ENCODE measurements at places on chromosomes 11 and 22.

GRCh38 chr11:116517584-116517983, 255.2 kb downstream of the BUD13 start:
- DNase-seq, result no peak

GRCh38 chr11:118212131-118212725, 12.6 kb downstream of the JAML start:
- peak; percentile 71 for DNase-seq

DNA sequence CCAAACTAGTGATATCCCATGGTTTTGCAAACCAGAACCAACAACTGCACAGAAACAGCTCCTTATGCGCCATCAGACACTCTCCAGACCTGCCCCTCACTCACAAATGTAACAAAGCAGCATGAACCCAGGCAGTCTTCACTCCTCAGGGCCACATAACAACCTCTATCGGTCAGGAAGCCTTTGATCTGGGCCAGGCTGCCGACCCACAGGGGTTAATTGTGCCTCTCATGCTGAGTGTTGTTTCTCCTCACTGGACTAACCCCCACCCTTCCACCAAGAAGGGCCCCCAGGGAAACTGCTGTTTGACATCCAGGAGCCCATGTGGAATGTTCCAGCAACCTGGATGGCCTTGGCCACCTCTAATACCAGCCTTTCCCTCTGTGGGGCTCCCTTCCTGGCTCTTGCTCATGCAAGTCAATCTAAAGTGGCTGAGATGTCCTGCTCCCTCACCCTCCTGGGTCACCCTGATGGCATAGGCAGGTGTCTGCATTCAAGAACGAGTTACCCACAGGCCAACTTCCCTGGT, 7.9 kb upstream of the RGL4 start:
- DNase-seq, result no peak

- no peak for DNase-seq
Measured at GRCh38 chr11:70582886-70583641, 184.7 kb downstream of the CTTN start.

DNA sequence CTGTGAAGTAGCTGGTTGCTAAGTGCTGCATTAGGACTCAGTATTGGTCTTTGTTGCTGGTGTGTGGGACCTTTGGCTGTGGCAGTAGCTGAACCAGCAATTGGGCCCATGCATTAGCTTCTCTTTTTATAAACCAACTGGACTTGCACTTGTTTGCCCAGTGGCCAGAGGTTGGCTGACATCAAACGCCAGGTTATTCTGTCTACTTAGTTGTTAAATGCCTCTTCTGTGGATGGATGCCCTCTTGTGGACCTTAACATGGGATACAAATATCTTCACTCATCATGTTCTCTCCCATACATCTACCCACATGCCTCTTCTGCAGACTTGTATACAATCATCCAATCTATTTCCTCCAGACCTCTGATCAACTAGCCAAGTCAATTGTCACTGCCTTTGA, 26.4 kb upstream of the ARHGAP20 start:
- peak; percentile 20 for DNase-seq

- no peak for DNase-seq
Measured at GRCh38 chr11:34830648-34831047, 85.5 kb downstream of the APIP start.

DNA sequence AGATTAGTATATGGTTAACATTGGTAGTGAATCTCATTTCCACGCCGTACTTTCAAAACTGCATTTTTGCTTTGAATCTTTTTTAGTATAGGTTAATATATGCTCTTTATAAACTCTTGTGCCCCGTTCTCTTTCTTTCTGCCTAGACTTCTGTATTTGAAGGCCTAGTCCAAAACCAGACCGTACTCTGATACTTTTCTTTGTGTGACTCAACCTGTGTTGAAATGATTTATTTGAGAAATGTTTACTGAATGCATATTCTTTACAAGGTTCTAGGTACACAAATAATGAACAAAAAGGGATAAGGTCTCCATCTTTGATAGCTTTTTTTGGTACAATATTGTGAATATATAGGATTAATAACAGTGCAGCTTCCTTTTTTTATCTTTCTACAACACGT, 68.3 kb downstream of the HIPK3 start:
- DNase-seq, result no peak

DNA sequence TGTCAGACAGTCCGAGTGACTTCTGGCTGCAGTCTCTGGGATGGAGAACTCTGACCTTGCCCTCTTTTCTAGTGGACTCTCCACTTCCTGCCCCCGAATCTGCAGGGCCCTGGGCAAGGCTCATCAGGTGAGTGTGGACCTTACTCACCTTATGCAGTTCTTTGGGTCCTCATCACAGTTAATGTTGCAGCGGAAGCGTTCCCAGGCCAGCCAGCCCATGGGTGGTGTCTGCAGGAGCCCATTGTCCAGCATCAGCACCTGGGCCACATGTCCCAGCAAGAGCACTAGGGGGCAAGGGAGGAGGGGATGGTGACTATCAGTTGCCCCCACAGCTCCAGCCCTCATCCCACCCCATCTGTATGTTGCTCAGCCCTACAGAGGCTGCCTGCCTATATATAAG, 2.3 kb downstream of the NAGA start:
- DNase-seq, result no peak

- no peak for DNase-seq
Measured at GRCh38 chr22:23228503-23228902, 48.2 kb downstream of the BCR start.

DNA sequence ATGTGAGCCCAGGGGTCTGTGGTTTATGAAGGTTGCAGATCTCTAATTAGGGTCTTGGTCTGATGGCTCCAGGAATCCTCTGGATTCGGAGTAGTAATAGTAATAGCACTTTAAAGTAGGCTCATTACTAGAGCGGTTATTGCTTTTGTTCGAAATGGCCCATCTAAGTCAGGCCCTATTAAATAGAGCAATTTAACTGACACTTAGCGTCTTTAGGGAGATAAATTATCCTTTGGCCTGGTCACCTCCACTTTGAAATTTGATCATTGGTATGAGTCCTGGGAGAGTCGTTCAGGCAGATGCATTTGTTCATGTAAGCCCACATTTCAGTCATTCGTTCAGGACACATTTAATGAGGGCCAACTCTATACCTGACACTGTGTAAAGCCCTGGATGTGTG, 54.8 kb downstream of the LDLRAD3 start:
- DNase-seq, result no peak

- DNase-seq, result no peak
Measured at GRCh38 chr11:110812086-110812733, 100.0 kb upstream of the ARHGAP20 start.
